ENCODE measurements at places on chromosomes 7 and 10. TPM values are rescaled to one million over a fixed set of nuclear protein-coding genes. Genes with fewer than 3 reads are reported as not detected.

The MPP7 gene
- 24.0 TPM for total RNA-seq

The GPR26 gene
- not detected for total RNA-seq

The ASIC3 gene
- total RNA-seq, result 11.9 TPM

The ELFN1 gene
- not detected for total RNA-seq

The TAC1 gene
- total RNA-seq, result not detected

GRCh38 chr7:132117181-132117580 is 459.1 kb downstream of the PLXNA4 start:
- no peak overlapping the region for H3K4me3 ChIP-seq
- no peaks in the 10 kb centered on the region for H3K4me1 ChIP-seq
- H3K36me3 ChIP-seq, result no peaks in the 10 kb centered on the region
- no peak overlapping the region for H3K27ac ChIP-seq
- peaks cover 4% of the 10 kb centered on the region for H3K27me3 ChIP-seq

DNA sequence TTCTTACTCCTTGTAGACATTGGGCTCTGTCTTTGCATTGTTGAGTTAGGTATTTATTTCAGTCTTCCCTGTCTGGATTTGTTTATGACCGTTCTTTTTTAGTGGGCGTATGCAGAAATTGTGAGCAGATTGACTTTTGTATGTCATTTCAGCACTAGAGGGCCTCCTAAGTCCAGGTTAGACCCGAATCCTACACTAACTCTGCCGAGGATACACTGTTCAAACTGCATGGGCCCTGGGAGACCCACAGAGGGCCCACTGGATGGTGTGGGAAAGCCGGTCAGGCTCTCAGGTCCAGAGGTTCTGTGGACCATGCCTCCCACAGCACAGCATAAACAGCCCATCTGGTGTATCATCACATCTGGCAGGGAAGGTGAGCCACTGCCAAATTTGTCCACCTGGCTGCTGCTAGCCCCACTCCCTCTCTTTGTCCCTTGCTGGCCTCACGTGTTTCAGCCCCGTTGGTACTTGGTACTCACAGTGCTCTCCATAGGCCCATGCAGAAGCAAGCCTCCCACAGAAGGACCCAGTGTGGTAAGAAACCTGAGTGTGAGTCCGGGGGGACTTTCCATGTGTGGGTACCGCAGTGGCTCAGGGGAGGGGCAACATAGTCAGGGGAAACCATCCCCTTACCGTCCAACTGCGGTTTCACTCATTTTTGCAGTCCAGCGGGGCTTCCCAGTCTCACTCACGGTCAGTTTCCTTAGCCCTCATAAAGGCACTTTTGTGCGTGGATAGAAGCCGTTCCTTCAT is 112.8 kb downstream of the APBB1IP start:
- no peaks in the 10 kb centered on the region for H3K4me1 ChIP-seq
- no peak overlapping the region for H3K4me3 ChIP-seq
- no peak for DNase-seq
- H3K36me3 ChIP-seq, result peaks cover 75% of the 10 kb centered on the region
- no peaks in the 10 kb centered on the region for H3K27me3 ChIP-seq

- H3K36me3 ChIP-seq, result no peaks in the 10 kb centered on the region
- no peak overlapping the region for H3K27ac ChIP-seq
- no peak for DNase-seq
- no peaks in the 10 kb centered on the region for H3K27me3 ChIP-seq
These were observed 30.3 kb upstream of the CCSER2 start for GRCh38 chr10:84298057-84298456.

- no peaks in the 10 kb centered on the region for H3K4me1 ChIP-seq
- no peak for DNase-seq
- no peaks in the 10 kb centered on the region for H3K36me3 ChIP-seq
- H3K27ac ChIP-seq, result no peak overlapping the region
- H3K4me3 ChIP-seq, result no peak overlapping the region
These were observed 116.3 kb downstream of the CYP26A1 start for GRCh38 chr10:93189944-93190343.

- DNase-seq, result no peak
- peaks cover 6% of the 10 kb centered on the region for H3K4me1 ChIP-seq
- H3K4me3 ChIP-seq, result no peak overlapping the region
These were observed 9.9 kb downstream of the RHEB start for GRCh38 chr7:151509670-151510333.

DNA sequence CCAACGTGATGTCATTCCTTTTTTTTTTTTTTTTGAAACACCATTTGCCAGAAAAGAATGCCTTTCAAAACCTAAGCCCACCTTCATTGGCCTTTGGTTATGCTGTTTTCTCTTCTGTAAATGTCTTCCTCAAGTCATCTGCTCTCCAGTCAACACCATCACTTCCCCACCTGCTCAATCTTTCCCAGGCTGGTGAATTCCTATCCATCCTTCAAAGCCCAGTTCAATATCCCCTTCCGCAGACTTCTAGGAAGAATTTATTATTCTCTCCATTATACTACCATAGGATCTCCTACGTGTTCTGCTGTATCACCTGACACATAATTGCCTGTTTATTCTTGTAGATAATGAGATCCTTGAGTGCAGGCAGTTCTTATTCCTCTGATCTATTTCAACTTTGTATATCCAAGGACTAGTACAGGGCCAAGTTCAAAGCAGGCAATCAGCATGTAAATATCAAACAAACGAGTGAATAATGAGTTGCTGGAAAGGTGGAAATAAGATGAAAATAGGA is 73.5 kb upstream of the PRR15 start:
- H3K27me3 ChIP-seq, result peaks cover 4% of the 10 kb centered on the region
- DNase-seq, result no peak
- H3K27ac ChIP-seq, result no peak overlapping the region
- H3K36me3 ChIP-seq, result no peaks in the 10 kb centered on the region
- H3K4me1 ChIP-seq, result no peaks in the 10 kb centered on the region

GRCh38 chr10:122236690-122237306 is 34.3 kb upstream of the BTBD16 start:
- no peaks in the 10 kb centered on the region for H3K4me1 ChIP-seq
- no peaks in the 10 kb centered on the region for H3K27me3 ChIP-seq
- H3K27ac ChIP-seq, result no peak overlapping the region
- no peaks in the 10 kb centered on the region for H3K36me3 ChIP-seq
- no peak for DNase-seq
- no peak overlapping the region for H3K4me3 ChIP-seq

- H3K27me3 ChIP-seq, result peaks cover 2% of the 10 kb centered on the region
- H3K4me1 ChIP-seq, result peaks cover 37% of the 10 kb centered on the region
- H3K36me3 ChIP-seq, result no peaks in the 10 kb centered on the region
- H3K4me3 ChIP-seq, result peak overlapping the region; percentile 87
- no peak overlapping the region for H3K27ac ChIP-seq
These were observed 511 bp upstream of the NRP1 start for GRCh38 chr10:33334805-33335550.

DNA sequence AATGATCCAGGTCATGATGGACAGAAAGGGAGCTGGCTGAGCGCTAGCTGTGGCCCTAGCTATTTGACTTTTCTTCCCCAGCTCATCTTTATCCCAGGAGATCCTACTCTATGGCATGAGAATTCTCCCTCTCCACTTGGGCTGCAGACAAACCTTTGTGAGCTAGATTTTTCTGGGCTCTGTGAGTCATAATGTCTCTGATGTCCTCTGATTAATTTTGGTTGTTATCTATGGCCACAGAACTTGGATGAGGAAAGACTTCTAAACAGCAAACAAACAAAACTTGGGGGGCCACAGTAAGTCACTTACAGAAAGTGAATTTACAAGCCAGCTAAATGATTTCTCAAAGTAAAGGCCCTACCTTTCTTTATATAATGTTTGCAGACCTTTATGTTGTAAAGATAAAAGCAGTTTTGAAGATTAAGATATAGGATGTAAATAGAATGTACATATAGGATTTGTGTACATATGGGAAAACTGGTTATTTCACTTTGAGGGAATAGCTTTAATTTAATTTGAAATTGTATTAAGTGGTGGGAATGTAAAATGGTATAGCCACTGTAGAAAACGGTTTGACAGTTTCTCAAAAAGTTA is 10.4 kb downstream of the ABLIM1 start:
- no peak for DNase-seq
- no peaks in the 10 kb centered on the region for H3K4me1 ChIP-seq
- no peak overlapping the region for H3K27ac ChIP-seq
- H3K36me3 ChIP-seq, result no peaks in the 10 kb centered on the region

DNA sequence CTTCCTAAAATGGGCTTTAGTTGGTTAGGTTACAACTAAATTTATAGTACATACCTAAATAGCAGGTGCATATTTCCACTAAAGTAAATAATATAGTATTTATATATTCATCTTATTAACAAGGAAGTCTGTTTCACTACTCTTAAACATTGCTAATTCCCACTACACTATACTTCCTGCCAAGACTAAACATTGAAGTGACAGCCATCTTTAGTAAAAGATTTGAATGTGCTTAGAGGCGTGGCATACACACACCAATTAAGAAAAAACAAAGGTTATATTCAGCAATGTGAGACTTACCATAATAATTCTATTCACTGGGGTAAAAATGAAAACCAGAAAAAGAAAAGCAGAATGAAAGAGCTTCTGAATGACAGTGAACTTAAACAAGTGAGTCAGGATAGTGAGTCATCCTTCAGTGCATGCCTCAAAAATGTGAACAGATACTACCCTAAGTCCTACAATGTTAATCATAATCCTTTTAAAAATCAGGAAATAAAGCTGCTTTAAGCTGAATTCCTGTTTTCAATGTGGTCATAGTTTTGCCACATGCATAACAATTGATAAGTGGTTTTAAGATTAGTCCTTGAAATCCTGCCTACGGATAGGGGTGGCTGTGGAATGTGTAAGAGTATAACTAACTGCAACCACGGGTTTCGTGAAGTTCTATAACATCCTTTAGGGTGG is 59.4 kb downstream of the USP6NL start:
- no peaks in the 10 kb centered on the region for H3K4me1 ChIP-seq
- no peak overlapping the region for H3K27ac ChIP-seq
- no peak overlapping the region for H3K4me3 ChIP-seq
- DNase-seq, result no peak
- H3K36me3 ChIP-seq, result no peaks in the 10 kb centered on the region

GRCh38 chr10:77494327-77494726 is 143.3 kb downstream of the KCNMA1 start:
- no peaks in the 10 kb centered on the region for H3K36me3 ChIP-seq
- no peak overlapping the region for H3K4me3 ChIP-seq
- H3K27ac ChIP-seq, result no peak overlapping the region
- H3K4me1 ChIP-seq, result no peaks in the 10 kb centered on the region
- DNase-seq, result no peak
- peaks cover 11% of the 10 kb centered on the region for H3K27me3 ChIP-seq

DNA sequence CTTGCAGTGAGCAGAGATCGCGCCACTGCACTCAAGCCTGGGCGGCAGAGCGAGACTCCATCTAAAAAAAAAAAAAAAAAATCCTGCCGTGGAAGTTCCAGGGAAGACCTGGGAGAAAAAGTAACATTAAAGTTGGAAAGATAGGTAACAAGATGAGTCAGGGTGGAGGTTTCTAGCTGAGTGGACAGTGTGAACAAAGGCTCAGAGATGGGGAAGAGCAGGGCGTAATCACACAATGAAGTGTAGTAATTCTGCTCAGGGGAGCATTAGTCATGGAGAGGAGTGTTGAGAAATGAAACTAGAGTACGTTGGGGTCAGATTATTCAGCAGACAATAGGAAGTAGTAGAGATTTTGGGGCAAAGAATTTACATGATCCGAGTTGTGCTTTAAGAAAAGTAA is 21.6 kb upstream of the WASL start:
- H3K4me1 ChIP-seq, result no peaks in the 10 kb centered on the region
- no peaks in the 10 kb centered on the region for H3K27me3 ChIP-seq
- DNase-seq, result no peak

DNA sequence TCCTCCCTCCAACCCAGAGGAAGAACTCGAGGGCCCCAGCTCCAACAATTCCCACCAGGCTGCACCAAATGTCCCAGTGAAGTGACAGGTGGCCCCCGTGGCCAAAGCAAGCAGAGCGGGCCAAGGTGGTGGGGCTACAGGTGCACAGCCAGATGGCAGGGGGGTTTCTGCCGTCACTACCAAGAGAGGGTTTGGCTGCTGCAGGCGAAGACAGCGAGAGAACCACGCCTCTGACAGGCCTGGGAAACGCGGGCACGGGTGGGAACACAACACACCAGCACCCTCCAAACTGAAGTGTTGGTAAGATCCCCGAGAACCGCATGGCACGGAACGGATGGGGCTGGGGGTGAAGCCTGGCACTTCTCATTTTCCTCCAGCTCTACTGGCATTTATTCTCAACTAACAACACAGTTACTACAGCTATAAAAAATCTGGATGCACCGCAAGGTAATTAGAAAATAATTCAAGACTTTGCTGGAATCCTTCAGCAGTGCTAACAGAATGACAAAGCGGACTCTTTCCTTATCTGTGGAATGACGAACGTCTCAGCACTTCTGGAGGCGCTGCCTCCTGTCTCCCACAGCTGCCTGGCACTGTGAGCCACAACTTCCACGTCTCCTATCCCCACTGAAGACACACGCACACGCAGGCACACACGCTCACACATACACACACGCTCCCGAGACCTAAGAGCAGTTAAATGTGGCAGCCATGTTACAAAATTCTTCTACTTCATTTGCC is 167.9 kb downstream of the TCERG1L start:
- no peaks in the 10 kb centered on the region for H3K27me3 ChIP-seq
- H3K27ac ChIP-seq, result no peak overlapping the region
- no peaks in the 10 kb centered on the region for H3K4me1 ChIP-seq
- DNase-seq, result no peak
- no peaks in the 10 kb centered on the region for H3K36me3 ChIP-seq

GRCh38 chr7:104950754-104951153 is 63.3 kb upstream of the KMT2E start:
- H3K36me3 ChIP-seq, result no peaks in the 10 kb centered on the region
- no peak overlapping the region for H3K27ac ChIP-seq
- H3K4me1 ChIP-seq, result peaks cover 10% of the 10 kb centered on the region
- no peaks in the 10 kb centered on the region for H3K27me3 ChIP-seq
- DNase-seq, result no peak

DNA sequence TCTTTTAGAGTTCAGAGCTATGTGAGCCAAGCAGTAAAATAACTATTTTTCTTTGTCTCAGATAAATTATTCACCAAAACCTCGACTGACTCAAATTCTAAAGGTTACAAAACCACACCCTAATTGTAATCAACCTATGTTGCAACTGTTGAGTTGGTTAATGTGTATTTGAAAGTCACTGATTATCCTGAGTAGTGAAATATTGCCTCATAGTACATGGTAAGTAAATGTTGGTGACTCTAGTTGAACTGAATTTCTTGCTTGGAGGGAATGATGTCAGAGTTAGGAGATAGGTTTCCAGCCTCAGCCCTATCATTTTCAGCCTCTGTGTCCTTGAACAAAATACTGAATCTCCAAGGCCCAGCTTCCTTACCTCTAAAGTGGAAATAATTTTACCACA is 3.0 kb upstream of the CYP2C18 start:
- no peaks in the 10 kb centered on the region for H3K36me3 ChIP-seq
- H3K27ac ChIP-seq, result no peak overlapping the region
- no peak overlapping the region for H3K4me3 ChIP-seq
- no peaks in the 10 kb centered on the region for H3K27me3 ChIP-seq
- H3K4me1 ChIP-seq, result no peaks in the 10 kb centered on the region
